ENCODE measurements at places on chromosomes 12 and 14.

DNA sequence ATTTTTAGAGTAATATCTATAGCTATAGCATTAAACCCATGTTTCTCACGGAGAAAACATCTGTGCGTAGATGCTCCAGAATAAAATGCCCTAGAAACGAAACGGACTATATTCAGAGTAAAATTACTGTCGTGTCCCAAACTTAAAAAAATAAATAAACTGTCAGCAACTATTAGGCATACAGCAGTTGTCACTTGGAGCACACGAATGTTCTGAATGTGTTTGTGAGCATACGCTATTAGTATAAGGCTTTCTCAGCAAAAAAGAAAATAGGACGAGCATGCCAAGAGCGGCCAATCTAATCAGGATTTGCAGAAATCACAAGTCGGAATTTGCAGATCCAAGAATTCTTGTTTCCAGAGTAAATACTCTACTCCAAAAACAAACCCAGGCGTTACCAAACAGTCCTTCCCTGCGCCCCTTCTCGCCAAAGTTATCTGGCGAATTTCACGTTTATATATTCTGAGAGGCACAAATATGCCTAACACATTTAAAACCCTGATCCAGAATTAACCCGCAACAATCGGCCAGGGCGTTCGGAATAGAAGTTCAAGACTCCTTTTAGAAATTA, 836 bp downstream of the PTPN21 start:
- DNase-seq, result no peak

DNA sequence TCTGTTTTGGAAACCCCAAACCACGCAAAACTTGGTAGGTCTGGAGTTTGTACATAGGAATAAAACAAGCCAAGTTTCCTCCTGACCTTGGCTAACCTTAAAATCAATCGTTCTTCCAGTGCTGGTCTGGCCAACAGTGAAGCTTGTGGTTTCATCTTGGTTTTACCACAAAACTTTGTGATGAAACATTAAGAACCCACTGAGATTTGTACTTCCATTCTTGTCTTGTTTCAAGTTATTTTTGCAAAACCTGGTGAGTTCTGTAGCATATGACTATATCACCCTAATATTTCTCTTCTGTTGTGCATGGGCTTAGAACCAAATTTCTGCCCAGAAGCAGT, 26.4 kb downstream of the SIX1 start:
- DNase-seq, result no peak

DNA sequence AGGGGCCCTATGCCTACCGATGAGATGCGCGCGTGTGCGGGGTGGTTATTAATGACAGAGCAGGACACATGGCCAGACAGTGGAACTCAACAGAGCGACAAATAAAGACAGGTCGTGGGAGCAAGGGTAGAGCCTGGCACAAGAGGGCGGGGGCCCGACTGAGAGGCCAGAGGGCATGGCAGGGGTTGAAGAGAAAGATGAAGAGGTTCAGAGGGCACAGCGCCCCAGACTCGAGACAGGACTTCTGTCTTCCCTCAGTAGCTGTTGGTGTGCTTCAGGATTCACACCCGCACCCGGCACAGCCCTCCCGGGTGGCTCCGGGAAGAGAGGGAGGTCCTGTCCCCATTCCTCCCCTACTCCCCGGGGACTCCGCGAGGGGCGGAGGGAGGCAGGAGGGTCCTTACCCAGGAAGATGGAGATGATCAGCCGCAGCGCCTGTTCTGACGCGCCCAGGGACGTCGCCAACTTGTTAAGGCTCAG, 366 bp downstream of the LPCAT3 start:
- DNase-seq, result peak; percentile 37

DNA sequence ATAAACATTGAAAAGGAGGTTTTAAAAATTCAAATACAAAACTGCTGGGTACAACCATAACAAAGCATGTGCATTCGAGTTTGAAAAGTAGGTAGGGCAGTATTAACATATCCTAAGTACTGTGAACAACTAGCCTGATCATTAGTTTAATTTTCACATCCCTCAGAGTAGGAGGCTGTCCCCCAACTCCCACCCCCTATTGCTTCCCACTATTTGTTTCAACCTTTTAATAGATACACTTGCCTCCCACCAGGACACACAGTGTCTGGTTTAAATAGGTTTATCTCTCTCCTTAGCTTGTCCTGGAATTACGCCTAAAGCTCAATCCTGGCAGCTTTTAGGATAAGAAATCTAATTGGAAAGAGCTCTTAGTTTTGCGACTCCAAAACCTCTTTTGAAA, 2.1 kb downstream of the TAOK3 start:
- DNase-seq, result no peak

- DNase-seq, result no peak
Observed at GRCh38 chr12:126837697-126838096, 1429.3 kb upstream of the TMEM132C start.

GRCh38 chr14:73058922-73059673, 764 bp downstream of the RBM25 start:
- no peak for DNase-seq

- no peak for DNase-seq
Observed at GRCh38 chr12:23566133-23566532, 383.3 kb downstream of the SOX5 start.

GRCh38 chr14:79229383-79229909, 981.9 kb downstream of the DIO2 start:
- no peak for DNase-seq
